ENCODE measurements at places on chromosomes 3 and 15. TPM values are rescaled to one million over a fixed set of nuclear protein-coding genes. Genes with fewer than 3 reads are reported as not detected.

DNA sequence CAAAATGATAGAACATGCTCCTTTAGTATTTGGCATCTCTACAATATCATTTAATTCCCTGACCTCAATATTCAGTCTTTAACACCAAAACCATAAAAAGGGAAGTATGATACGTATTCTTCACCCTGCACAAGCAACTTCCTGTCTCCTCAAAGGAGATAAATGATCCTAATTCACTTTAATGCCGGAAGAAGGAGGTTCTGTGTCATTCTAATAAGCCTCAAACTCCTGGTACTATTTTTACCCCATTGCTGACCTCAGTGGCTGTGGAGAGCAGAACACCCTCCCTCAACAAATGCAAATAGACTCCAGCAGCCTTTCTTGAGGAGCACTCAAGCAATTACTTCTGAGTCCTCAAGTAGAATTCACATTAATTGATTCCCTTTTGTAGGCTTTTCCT lies 173.3 kb downstream of the TMEM108 start:
- no peak for DNase-seq

DNA sequence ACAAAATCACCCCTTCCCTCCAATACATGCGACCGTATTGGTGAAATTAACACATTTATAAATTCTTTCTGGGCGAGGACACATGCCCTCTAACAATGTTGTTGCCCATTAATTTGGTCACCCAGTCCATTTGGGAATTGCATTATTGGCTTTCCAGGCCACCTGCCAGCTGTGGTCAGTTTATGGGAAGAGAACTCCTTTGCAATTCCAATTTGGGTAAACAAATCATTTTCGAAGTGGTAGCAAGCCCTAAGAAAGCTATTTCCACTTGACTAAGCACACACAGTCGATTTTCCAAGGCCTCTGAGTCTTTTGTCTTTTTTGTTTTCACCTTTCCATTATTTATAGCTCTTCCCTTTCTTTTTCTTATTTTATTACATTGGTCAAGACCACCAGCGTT lies 362.3 kb upstream of the RGMA start:
- no peak for DNase-seq

STARD5 gene
- total RNA-seq, result 38.9 TPM

MYEF2 gene
- total RNA-seq, result 29.6 TPM

CA12 gene
- 213 TPM for total RNA-seq
